ENCODE measurements at places on chromosomes 1 and 21.
A peak's percentile ranks its signal among the peaks of the same experiment; 100 is the strongest.

GRCh38 chr1:30043731-30044408 lies 679.5 kb downstream of the MATN1 start:
- no peak for DNase-seq

DNA sequence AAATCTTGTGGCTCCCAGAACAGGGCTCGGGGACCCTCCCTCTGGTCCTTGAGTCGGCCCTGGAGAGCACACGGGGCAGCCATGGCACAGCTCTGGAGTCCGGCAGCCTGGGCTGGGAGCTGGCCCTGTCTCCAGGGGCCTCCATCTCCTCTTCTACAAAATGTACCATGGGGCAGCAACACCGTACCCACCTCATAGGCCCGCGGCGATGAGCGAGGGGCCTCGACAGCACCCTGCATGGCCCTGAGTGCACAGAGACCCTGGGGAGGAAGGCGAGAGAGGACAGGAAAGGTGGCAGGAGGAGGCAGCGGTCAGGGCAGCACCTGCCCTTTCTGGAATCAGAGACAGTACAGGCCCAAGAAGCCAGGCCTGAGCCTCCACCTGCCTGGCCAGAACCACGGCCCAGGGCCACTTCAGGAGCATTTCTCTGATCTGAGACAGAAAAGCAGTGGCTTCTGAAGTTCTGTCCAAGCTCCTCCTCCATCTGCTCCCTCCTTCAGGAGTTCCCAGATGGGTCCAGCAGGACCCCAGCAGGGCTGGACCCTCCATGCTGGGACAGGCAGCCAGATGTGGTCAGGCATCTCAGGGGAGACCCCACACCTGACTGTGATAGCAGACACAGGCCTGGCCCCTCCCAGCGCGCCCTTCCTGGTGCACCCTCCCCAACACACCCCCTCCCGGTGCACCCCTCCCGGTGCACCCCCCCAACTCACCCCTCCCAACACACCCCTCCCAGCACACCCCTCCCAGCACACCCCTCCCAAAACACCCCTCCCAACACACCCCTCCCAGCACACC lies 75.9 kb upstream of the ARHGEF16 start:
- no peak for DNase-seq

- no peak for DNase-seq
Observed at GRCh38 chr1:243351337-243351736, 95.5 kb downstream of the SDCCAG8 start.

- no peak for DNase-seq
Observed at GRCh38 chr1:230563591-230563990, 78.7 kb upstream of the COG2 start.

GRCh38 chr1:205812878-205813754 lies at the start of gene SLC41A1:
SLC41A1 (minus strand) TSS chr1:205813198; CDS start chr1:205810441, 2,757 bp downstream.
- DNase-seq = peak; percentile 93

- DNase-seq = no peak
Observed at GRCh38 chr1:156492591-156493080, 7.9 kb downstream of the MEF2D start.

DNA sequence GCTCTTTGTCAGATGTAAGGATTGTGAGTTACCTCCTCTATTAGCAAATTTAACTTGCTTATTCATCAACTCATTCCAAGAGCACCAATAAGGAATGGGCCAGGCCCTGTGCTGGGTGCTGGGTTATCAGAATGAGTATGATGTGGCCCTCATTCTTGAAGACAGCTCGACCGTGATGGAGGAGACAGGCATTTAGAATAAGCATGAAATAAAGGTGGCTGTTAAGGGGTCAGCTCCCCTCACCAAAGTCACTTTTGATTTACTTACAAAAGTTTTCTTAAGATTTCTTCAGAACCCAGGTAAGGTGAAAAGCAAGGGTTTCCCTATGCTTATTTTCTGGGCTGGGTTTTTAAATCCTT lies 15.3 kb upstream of the PADI1 start:
- no peak for DNase-seq

GRCh38 chr1:111512931-111513330 lies 9.5 kb upstream of the ADORA3 start:
- no peak for DNase-seq

DNA sequence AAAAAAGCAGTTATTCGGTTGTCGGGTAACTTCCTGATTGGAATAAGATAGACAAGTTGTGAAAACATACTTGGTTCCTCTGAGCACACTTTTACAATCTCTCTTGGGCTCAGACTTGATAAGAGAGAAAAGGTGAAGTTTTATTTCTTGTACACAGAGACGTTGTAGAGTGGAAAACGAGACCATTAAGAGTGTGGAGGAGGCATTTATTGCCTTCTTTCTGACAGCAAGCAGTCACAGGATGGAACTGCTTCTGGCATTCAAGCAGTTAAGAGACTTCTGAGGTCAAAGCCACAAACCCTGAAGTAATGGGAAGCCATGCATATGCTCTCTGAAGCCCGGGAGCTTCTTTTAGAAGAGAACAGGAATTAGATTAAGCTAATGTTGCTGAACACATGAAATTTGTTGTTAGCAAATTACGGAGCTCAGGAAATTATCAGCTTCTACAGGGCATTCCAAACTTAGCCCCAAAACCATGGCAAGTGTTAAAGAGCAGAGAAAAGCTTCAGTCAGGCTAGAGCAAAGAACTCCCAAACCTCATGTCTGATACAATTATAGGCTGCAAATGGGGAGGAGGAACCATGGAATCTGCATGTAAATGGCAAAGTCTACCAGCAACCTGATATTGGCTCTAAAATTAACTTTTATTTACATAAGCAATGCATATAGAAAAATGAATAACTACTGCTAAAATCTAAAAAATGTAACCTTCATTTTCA lies 26.0 kb downstream of the S1PR1 start:
- no peak for DNase-seq

DNA sequence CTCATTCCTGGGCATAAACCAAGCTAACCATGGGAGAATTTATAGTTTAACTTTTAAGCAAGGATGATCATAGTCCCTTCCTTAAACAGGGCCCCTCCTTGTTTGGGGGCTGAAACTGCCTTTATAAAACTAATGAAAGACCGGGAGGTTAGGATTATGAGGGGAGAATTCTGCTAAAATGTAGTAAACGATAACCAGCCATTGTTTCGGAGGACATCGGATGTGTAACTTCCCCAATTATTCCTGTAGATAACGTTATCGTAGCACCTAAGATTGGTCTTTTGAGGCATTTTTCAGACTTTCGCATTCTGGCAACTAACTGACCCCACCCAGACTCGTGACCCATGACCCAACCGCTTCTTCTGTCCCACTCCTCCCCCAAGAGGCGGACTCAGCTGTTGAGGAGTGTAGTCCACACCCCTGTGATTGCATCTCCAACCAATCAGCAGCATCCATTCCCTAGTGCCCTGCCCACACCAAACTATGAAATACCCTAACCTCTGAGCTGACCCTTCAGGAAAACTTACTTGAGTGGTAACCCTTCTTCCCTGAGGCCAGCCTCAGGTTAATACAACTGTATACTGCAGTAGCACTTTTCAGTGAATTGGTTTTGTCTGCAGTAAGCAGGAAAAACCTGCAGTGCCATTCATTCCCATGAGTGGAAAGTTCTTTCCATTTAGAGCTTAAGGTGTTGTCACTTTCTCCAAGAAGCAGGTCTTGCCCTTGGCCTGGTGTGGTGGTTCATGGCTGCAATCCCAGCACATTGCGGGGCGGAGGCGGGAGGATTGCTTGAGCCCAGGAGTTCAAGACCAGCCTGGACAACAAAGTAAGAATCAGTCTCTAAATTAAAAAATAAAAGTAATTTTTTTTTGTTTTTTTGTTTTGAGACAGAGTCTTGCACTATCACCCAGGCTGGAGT lies 823 bp upstream of the SYF2 start:
- peak; percentile 51 for DNase-seq

GRCh38 chr1:231701306-231701705 lies 74.7 kb downstream of the DISC1 start:
- no peak for DNase-seq

DNA sequence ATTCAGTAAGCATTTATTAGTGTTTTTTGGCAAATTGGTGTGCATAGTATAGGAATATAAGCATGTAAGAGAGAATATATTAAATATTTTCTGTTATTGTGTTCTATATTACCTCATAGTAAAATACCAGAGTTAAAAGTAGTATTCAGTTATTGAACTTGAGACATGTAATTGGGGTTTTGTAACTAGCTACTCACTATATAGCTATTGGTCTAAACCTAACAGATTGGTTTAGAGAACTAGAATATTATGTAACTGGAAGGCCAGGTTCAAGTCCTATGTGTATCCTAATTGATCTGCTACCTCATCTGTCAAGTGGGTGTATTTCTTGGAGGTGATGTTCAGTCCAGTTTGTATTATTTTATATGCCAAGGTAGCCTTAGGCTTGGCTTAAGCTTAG lies 26.3 kb downstream of the CLIC4 start:
- no peak for DNase-seq

GRCh38 chr21:16072737-16073136 lies 343.0 kb downstream of the USP25 start:
- DNase-seq = no peak

GRCh38 chr1:171999756-172000155 lies 158.5 kb downstream of the DNM3 start:
- DNase-seq = no peak

- no peak for DNase-seq
Observed at GRCh38 chr21:34875830-34876229, 173.3 kb downstream of the RUNX1 start.

DNA sequence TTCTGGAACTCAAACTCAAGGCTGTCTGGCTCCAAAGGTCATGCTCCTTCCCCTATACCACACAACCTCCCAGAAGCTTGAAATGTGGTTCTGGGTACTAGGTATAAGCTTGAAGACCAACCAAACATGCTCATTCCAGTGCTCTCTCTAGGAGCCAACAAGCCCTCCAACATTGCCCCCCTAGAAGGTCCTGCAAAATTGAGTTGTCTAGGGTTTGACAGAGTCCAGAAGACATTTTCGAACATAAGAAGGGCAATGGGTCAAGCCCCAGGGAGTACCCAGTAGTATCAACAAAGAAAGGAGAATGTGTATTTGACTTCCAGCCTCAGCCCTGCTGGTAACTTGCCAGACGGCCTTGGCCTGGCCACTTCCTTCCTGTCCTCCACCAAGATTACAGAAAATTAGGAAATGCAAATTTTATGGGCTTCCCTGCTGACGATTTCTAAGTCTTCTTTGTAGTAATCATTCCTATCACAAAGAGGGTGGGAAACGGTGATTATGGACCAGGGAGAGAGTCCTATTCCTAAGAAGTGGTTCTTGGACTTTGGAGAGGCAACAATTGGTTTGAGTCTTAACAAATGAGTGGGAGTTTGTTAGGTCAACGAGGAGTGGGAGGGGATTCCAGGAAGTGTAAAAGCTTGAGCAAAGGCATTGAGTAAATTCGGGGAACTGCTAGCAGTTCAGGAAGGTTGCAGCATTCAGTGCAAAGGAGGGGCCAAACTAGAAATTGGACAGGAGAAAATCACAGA lies 18.7 kb upstream of the SLAMF1 start:
- DNase-seq = no peak

- peak; percentile 48 for DNase-seq
Observed at GRCh38 chr1:151372058-151372934, at the start of gene SELENBP1. SELENBP1 (minus strand) TSS chr1:151372705; CDS start chr1:151372641, 64 bp downstream.

- no peak for DNase-seq
Observed at GRCh38 chr1:24293392-24294227, 25.5 kb upstream of the GRHL3 start.

DNA sequence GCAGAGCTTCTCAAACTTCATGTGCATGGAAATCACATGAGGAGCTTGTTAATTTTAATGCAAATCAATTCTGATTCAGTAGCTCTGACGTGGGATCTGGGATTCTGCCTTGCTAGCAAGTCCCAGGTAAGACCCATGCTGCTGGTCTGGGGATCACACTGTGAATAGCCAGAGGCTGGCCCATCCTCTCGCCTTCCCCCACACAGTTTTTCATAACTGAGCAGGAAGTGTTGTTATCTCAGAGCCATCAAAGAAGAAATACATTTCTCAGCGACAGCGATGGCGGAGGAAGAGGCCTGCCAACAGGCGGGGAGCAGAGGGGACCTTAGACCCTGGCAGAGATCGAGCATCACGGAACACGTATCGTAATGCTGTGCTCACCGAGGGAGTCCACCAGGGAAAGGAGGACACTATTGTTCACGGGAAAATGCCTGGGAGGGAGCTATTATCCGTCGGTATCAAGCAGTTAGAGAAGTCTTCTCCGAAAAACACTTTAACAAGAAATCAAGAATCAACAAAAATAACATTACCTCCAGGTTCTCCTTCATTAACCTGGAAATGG lies 268.9 kb upstream of the TMEM51 start:
- DNase-seq = no peak

GRCh38 chr1:218667781-218668516 lies 322.8 kb downstream of the TGFB2 start:
- no peak for DNase-seq

DNA sequence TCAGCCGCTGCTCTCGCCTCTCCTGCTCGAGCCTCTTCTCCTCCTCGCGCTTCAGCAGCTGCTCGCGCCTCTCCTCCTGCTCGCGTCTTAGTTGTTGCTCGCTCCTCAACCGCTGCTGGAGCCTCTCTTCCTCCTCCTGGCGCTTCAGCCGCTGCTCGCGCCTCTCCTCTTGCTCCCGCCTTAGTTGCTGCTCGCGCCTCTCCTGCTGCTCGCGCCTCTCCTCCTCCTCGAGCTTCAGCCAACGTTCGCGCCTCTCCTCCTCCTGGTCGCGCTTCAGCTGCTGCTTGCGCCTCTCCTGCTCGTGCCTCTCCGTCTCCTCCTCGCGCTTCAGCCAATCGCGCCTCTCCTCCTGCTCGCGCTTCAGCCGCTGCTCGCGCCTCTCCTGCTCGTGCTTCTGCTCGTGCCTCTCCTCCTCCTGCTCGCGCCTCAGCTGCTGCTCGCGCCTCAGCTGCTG lies 3.7 kb downstream of the TCHH start:
- peak; percentile 23 for DNase-seq

DNA sequence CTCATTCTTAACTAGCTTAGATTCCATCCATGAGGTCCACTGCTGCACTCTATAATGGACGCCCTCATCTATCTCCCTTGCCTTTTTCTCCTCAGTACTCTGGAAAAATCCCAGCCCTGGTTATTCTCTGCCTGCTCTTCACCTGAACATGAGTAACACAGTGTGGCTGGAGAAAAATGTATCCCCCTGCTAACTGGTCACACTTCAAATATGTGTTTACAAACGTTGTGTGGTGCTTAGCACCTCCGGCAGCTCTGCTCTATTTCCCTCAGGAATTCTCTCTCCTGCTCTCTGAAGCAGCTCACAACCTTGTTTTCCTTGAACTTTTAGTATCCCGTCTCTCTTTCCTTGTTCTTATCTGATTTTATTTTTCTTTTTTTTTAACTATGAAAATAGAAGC lies 4.1 kb downstream of the SCCPDH start:
- no peak for DNase-seq

DNA sequence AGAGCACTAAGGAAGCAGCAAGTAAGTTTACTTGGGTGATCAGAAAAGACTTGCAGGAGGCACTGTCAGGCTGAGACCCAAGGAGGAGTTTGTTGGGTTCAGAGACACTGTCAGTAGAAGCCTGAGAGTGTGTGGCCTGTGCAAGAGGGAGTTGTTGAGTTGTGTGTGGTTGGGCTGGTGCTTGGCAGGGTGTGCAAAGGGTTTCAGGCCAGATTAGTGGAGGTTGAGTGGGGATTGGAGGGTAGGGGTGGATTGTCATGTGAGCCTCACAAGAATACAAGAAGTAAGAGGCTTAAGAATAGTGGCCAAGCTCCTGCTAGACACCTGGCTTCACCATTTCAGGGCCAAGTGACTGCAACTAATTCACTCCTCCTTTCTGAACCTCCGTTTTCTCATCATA lies 8.9 kb upstream of the KIF21B start:
- DNase-seq = no peak

GRCh38 chr1:60066001-60066400 lies 7.6 kb downstream of the C1orf87 start:
- DNase-seq = no peak
